Sigmoid colon (tissue), 7 donors: ENCODE measurements at places on chromosomes 7 and 10.

DNA sequence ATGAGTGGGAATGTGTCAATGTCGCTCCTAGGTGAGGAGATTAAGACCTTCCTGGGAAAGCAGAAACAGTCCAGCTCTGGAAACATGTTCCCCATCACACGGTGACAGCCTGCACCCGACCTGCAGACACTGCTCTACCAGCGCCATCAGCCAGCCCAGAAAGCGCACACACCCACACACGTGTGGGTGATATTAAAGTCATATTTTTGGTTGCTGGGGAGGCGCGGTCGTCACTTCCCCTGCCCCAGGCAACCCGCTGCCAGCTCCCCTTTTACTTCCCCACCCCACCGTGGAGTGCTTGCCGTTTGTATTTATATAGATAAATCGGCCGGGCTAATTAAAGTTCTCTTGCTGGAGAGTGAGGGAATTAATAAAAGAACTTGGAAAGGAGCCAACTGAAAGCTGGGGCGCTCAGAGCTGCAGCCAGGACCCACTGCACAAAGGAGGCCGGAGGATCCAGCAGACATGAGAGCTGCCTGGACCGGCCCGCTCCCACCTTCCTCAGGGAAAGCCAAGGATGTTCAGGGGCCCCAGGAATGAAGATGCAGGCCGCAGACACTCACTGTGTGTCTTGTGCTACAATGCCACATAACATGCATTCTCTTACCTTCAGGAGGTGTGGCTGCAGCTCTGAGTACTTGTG, 145.2 kb upstream of the UNC5B start:
- no peak for DNase-seq

DNA sequence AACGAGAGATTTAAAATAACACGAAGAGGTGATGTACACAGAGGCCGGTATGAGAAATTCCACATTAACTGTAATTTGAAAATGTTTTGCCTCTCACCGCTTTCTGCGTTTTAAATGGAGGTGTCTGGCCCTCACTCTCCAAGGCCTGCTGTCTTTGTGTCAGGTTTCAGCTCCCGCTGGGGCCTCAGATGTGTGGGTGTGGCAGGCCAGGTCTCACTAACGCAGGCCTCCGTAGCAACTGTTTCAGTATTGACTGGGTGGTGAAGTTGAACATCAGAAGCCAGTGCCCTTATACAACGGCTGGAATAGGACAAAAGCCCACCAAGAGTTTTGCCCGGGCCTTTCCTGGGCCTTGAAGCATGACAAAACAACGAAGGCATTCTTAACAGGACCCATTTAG, 303.1 kb downstream of the ADARB2 start:
- DNase-seq = no peak

DNA sequence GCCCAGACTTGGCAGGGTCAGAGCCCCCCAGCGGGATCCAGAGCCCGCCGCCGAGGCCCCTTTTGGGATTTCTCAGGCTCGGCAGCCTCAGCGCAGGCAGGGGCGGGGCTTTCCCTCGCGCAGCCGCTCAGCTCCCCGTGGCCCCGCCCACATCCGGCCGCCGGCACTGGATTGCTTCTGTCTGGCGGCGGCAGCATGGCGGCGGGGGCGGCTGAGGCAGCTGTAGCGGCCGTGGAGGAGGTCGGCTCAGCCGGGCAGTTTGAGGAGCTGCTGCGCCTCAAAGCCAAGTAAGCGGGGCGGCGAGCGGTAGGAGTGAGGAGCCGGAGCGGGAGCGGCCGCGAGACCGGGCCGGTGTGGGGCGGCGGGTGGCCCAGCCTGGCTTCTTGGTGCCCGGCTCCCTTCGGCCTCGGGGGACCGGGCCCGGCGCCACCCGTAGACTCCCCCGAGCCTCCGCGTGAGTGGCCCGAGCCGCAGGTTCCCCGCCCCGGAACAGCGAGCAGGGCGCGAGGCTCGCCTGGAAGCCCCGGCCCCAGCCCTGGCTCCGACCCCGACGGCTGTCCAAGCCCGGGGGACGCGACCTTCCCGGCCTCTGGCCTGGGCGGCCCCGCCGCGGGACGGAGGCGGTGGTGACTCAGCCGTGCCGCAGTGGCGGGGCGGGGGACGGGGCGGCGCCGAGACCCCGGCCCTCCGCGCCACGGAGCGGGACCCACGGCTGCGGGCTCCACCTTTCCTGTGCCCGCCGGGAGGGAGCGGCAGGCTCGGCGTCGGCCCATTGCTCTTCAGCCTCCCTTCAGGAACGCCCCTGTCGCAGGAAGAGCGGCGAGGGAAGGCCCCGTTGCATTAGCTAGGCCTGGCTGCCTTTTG, at the start of gene GLRX3:
Gene GLRX3 (plus strand): TSS at position 166 of the 864 bp plus-strand sequence. CDS start 30 bp downstream, at position 196.
- DNase-seq = peak; percentile 92

GRCh38 chr10:6866757-6867156, 286.7 kb upstream of the PRKCQ start:
- DNase-seq = no peak

DNA sequence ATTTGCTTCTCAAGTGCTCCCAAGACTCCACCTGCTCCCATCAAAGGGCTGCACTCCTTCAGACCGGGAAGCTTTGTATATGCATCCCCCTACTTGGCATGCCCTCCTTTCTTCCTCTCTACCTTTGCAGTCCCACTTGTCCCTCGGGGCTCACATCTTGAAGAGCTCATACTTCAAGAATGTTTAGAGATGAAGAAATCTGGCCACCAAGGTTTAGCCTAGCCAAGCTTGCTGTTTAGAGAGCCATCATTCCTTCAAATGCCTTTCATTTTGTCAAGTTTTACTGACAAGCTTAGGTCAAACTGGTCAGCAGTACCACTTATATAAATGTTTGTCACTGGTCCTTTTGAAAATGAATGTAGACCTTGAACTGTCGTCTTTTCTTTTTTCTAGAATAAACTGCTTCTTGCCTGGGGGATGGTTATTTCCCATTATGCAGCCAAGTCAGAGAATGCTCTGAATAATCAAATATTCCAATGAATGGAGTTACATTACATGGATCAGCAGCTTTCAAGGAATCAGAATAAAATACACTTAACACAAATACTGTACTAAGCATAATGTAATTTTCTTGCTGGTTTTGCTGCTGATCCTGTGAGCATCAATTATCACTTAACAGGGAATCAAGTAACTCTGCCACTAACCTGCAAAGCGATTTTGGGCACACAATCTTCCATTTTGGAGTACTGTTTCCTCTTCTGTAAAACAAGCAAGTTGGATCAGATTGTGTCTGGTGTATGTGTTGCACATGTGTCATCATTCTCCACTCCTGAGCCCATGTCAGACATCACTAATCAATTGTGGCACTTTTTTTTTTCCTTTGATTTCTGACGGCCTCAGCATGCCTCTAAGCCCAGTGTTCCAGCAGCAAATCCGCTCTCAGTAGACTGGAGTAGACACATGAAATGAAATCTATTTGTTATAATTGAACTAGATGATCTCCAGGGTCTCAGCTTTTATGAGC, 357.9 kb downstream of the PTEN start:
- no peak for DNase-seq

- no peak for DNase-seq
Observed at GRCh38 chr7:132368246-132368900, 207.9 kb downstream of the PLXNA4 start.

DNA sequence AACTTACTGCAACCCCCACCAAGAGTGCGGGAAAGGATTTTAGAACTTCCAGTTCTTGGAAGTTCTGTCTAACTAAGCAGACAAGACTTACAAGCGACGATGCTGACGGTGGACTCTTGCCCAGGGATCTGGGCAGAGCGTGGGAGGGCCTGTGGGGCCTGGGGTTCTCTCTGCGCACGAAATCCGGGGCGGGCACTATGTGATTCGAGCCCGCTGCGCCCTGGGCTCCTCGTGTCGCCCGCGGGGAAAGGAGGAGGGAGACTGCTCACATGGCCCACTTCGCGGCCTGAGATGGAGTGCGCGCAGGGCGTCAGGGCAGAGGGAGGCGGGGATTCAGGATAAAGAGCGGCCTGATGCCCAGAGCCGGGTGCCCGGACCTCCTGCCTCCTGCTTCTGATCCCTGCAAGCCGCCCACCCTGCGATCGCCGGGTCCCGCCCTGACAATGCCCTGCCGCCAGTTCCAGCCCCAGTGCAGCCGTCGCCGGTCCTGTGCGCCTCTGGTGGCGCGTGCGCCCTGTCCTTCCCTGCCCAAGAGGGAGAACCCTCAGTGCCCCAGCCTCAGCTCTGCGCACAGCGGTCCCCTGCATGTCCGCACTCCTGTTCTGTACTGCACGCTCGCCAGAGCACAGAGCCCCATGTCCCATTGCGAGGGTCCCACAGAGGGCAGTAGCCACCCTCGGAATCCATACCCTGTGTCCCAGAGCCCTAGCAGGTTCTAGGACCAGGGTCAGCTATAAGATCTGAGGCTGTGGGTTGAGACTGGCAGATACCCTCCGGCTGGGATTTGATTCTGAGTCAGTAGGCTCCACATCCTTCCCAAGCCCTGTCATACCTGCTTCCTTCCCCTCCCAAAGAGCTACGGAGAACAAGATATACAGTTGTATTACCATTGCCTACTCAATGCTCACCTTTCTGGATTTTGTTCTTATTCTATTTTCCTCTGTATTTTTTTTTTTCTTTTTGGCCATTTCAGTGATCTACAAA, 99.4 kb upstream of the TMEM106B start:
- DNase-seq = peak; percentile 90

DNA sequence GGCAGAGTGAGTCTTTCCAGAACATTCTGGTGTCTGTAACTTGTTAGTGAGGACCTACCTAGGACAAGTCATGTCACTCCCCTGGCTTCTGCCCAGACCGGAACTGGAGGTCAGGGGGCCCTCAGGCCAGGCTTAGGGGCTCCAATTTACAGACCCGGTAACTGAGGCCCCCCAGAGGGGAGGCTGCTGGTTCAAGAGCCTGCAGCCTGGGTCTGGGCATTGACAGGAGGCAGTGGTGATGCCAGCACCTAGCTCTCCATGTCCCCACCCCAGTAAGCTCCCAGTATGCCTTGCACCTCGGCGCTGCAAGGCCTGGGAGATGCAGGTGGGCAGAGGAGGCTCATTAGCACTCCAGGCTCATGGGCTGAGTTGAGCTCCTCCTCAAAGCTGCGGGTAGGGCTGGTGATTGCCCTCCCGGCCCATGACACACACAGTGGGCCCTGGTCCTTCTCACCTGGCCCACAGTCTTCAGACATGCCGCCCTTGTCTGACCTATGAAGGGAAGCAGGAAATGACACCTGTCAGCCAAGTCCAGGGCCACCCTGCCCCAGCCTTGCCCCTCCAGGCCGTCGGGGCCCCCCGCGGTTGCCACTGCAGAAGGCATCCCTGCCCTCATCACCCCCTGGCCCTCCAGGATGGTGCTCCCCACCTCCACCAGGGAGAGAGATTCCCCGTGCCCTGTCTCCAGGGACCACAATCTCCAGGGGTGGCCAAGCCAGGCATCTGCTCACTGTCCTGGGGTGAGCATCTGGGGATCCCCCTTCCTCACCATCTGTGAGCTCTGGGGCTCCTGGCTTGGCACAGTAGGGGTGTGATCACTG, 88.3 kb upstream of the TMEM248 start:
- peak; percentile 53 for DNase-seq

DNA sequence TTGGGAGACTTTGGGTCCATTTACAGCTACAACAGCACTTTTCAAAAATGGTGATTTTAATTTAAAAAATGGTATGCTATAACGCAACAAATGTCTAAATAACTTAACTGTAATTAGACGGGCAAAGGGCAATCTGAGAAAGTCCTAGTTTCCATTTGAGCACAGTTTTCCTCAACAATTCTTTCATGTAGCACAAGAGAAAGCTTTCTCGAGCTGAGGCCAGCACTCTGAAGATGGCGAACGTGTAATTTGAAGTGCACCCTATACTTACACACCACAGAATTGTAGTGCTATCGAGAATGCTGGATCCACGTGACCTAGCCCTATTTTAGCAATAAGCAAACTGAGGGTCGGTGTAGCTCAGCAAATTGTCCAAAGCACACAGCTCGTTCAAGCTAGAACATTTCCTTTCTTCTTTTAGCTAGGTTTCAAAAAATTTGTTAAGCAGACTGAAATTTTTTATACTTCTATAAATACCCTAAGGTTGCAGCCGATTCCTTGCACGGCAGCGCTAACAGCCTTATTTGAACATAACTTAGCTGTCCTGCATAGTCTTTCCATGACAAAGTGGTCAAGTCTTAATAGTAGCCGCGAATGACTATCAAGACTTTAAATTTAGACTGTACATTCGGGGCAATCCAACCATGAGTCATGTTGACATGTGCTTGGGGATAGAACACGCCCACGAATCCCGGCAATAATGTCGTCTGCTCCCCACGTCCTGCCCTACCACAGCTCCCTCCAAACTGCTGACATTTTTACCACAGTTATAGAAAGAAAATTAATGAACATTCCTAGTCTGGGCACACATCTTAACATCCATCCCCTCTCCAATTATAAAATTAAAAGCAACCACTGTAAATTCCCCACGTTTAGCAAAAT, 10.0 kb downstream of the KLF6 start:
- DNase-seq = peak; percentile 73

DNA sequence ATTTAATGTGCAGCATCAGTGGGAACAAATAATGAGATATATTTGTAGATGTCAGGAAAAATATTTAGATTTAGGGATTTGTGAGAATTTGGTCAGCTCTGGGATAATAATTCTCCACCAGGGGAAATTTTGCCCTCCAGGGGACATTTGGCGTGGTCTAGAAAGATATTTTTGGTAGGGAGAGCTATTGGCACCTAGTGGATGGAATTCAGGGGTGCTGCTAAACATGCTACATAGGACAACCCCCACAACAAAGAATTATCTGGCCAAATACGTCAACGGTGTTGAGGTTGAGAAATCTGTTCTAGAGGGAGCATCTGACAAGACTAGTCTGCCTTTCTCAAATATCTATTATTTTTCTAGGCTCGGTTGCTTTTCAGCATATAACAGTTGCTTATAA, 2.1 kb downstream of the ADK start:
- no peak for DNase-seq

- DNase-seq = no peak
Observed at GRCh38 chr10:52121688-52122087, 192.4 kb upstream of the DKK1 start.

- no peak for DNase-seq
Observed at GRCh38 chr7:515628-516027, 4.0 kb downstream of the PDGFA start.

- no peak for DNase-seq
Observed at GRCh38 chr10:20254078-20254477, 437.8 kb downstream of the PLXDC2 start.

DNA sequence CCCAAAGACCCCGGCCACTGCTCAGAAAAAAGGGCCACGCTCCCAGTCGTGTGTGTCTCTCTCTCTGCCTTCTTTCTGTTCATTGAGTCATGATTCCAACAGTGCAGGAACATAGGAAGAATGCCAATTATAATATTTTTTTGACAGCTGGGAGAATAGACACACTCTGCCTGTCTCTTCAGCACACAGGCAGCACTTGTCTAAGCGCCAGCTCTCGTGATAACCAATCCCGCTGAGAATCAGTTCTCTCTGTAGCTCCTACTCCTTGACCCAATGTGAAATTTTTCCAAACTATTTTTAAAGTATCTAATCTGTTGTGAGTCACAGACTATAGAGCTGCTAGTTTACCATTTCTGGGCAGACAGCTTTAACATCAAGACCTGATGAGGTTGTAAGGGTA, 145.7 kb upstream of the RHEB start:
- peak; percentile 88 for DNase-seq

- no peak for DNase-seq
Observed at GRCh38 chr7:26135076-26135475, 16.9 kb upstream of the NFE2L3 start.

- DNase-seq = no peak
Observed at GRCh38 chr7:84177758-84178412, 16.7 kb downstream of the SEMA3A start.

- no peak for DNase-seq
Observed at GRCh38 chr7:100884736-100885439, 4.6 kb downstream of the UFSP1 start.

GRCh38 chr7:45653209-45653907, 79.2 kb downstream of the ADCY1 start:
- DNase-seq = no peak

GRCh38 chr7:123410273-123410904, 124.0 kb downstream of the IQUB start:
- no peak for DNase-seq
